ENCODE measurements at places on chromosomes 4 and X.

- DNase-seq, result no peak
These were observed 24.2 kb downstream of the FAM156A start for GRCh38 chrX:52933976-52934703.

DNA sequence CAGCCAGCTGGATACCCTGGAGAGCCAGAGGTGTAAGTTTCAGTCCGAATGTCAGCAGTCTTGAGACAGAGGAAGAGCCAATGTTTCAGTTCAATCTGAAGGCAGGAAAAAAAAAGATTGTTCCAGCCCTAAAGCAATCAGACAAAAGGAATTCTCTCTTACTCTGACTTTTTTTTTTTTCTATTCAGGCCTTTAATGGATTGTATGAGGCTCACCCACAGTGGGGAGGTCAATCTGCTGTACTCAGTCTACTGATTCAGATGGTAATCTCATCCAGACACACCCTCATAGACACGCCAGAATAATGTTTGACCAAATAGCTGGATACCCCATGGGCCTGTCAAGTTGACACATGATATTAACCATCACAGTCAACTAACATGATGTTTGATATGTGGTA lies 51.9 kb downstream of the TEX13A start:
- no peak for DNase-seq

GRCh38 chrX:29225670-29226069 lies 638.4 kb downstream of the IL1RAPL1 start:
- DNase-seq, result no peak

- no peak for DNase-seq
These were observed 21.7 kb upstream of the MND1 start for GRCh38 chr4:153322791-153323190.

DNA sequence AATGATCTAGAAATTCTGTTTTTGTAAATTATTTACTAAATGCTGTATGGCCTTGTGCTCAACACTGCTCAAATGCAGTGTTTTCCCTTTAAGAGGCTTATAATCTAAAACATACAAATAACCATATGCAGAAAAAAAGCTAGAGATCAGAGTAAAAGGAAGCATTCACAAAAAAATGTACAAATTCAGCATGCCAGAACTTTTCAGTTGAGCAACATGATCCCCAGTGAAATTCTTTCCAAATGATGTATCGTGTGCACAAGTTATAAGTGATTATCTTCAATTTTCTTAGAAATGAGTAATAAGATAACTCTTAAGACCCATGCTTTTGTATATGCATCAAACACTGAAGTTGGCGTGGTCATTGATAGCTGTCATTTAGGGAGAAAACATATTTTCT lies 5.0 kb downstream of the GPC3 start:
- no peak for DNase-seq

GRCh38 chr4:107261241-107261874 lies 225.2 kb upstream of the DKK2 start:
- DNase-seq, result no peak

GRCh38 chr4:28788929-28789490 lies 1928.4 kb downstream of the STIM2 start:
- DNase-seq, result no peak

GRCh38 chr4:118033148-118034052 lies 886 bp upstream of the NDST3 start:
- DNase-seq, result peak; percentile 61

- DNase-seq, result no peak
These were observed 62.5 kb upstream of the TMEM164 start for GRCh38 chrX:109940411-109940810.

- no peak for DNase-seq
These were observed 212.9 kb downstream of the NSUN7 start for GRCh38 chr4:40962551-40963180.

GRCh38 chrX:41241962-41242361 lies 92.0 kb upstream of the DDX3X start:
- no peak for DNase-seq

DNA sequence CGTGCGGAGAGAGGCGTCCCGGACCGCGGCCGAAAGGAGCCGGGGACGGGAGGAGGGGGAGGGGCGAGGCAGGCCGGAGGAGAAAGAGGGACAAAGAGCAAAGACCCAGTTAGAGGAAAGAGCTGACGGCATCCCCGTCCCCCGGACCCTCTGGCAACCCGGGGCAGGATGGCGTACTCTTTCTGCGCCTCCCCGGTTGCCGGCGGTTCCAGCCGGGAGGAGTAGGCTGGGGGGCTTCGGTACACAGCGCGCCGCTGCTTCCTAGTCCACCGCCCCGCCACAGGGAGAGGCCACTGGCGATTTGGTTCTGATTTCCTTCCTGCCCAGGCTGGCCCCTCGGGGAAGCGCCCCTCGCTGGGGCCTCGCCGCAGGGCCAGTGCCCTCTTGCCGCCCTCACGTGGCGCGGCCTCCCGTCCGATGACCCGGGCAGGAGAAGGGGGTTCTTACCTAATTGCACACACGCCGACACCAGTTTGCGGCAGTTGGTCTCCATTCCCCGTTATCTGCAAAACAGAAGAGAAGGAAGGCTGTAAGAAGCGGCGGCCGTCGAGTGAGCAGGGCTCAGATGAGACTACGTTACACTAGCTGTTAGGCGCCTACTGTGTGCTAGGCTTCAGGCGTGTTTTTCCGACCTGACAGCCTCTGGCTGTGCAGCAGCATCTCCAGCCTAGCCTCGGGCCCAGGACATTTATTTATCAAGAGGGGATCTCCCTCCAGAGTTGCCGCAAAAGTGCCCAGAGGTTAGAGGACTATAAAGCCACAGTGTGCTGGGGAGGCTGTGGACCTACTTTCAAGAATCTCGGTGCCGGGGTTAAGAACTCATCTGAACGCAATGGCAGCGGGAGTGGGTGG lies 9.9 kb upstream of the PITX2 start:
- DNase-seq, result peak; percentile 18

GRCh38 chrX:1592470-1593142 lies 1.2 kb downstream of the AKAP17A start:
- DNase-seq, result peak; percentile 19

- no peak for DNase-seq
These were observed 17.3 kb downstream of the HTRA3 start for GRCh38 chr4:8286719-8287342.

DNA sequence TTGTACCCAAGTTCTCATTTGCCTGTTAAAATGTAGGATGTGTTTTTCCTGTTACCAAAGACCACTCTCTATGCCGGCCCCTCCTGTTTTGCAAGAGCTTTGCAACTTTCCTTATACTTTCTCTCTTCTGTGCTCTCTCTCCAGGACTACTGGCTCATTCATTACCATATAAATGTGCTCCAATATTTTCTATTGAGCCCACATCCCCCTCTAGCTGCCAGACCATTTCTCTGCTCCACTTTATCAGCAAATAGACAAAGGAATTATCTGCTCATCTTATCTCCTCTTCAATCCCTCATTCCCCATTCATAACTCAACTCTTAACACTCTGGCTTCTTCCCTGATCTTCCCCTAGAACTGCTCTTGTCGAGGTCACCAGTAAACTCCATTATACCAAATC lies 33.6 kb downstream of the RPGR start:
- DNase-seq, result no peak

GRCh38 chr4:98555798-98556445 lies 102.5 kb downstream of the TSPAN5 start:
- DNase-seq, result no peak

DNA sequence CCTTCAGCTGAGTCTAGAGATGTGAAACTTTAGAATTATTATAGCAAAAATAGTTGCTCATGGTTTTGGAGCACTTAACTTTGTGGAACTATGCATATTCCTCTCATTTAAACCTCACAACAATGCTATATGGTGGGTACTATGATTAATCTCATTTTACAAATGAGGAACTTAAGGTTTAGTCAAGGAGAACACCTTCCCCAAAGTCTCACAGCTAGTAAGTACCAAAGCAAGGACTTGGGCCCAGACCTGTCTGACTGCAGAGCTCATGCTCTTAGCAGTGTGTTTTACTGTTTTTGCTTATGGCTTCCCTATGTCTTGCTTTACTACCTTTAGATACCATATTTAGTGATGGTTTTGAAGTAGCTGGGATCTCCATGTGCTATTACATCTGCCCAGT lies 5.1 kb downstream of the UBE2A start:
- no peak for DNase-seq

GRCh38 chr4:1055721-1056590 lies 44.5 kb downstream of the FGFRL1 start:
- no peak for DNase-seq

DNA sequence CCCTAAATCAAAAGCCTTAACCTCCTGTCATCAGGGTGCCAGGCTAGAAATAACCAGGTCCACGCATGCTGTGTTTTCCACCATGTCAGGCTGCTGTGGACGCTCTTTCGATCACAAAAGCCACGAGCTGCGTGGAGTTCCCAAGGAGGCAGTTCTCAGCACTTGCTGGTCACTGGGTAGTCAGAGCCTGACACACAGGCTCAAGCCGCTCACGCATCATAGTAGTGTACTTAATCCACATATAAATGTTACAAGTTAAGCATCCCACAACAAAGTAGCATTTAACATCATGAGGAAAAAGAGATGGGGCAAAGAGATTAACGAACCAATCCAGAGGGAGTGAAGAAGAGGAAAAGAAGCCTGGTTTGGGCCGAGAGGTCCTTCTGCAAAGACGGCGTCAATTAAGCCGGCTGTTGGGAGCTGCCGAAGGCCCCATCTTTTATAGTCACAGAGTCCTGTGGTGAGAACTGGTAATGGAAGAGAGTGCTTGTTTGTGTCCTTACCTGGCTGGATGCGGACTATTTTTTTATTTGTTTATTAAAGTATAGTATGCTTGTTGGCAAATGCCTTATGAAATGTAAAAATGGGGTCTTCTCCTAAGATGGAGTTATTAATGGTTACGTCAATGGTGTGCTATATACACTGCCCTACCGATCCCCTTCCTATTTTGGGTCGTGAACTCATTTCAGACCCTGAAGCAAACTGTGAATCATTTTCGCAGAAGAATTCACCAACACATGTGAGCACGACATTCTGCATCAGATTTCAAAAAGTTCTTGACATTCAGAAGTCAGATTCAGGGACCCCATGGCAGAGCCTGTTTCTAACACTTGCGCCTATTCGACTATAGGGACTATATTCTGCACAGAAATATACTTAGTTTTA lies 675 bp downstream of the PRIMPOL start:
- DNase-seq, result peak; percentile 11

DNA sequence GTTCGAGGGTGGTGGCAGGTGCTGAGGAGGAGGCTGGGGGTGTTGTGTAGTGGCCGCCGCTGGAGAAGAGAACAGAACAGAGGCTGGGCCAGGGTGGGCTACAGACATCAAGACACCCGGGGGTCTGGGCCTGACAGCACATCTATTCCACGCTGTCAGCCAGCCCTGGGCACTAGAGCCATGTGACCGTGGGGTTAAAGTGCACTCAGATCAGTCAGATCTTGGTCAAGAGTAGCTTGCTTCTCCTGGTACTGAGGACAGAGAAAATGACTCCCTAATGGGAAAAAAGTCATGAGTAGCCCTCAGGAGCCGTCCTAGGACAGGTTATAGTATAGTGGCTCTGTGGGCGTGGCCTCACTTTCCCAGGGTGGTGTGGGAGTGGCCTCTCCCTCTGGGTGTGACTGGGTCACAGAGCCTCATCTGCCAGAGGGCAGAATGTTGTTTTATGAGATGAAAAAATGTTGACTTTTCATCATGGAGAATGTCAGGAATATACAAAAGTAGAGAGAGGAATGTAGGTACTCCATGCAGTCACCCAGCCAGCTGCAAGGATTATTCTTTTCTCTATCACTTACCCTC lies 19.4 kb downstream of the TRMT44 start:
- DNase-seq, result no peak

- DNase-seq, result no peak
These were observed 836 bp upstream of the PSAPL1 start for GRCh38 chr4:7435471-7436061.

DNA sequence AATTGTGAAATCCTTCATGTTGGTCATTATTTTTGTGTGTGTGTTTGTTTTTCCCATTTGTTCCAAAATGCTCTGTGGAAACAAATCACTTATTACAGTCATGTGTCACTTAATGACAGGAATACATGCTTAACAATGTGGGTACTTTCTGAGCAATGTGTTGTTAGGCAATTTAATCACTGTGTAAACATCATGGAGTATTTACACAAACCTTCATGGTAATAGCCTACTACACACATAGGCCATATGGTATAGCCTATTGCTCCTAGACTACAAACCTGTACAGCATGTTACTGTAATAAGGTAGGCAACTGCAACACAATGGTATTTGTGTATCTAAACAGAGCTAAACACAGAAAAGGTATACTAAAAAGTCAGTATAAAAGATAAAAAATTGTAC lies 388.9 kb upstream of the PPP1R2C start:
- DNase-seq, result no peak

GRCh38 chrX:126124721-126125120 lies 41.4 kb downstream of the DCAF12L2 start:
- DNase-seq, result no peak

DNA sequence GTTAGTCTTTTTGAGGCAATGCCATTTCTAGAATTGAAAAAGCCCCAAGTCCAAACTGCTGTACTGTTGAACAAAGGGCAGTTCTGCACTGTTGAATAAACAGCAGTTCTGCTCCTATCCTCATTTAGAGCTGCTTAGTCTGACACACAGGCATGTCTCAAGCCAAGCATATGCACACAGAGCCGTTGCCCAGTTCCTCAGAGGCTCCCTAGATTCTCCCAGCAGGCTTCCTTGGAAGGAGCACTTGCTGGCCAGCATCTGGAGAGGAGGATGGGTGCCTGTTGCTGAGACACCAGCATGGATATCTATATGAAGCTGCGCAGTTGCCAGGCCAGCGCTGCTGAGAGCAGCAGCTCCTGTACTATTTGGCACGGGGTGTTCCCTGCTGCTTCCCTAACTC lies 138.3 kb upstream of the USP38 start:
- no peak for DNase-seq

DNA sequence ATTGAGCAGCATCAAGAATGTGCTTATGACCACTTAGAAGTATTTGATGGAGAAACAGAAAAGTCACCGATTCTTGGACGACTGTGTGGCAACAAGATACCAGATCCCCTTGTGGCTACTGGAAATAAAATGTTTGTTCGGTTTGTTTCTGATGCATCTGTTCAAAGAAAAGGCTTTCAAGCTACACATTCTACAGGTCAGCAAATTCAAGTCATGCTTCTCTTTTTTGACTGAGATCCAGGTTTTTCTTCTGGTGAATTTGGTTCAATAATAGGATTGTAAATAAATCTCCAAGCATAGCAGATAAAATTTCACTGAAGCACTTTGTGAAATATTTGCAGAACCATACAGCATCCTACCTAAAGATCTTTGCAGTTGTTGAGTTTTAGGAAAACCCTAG lies 218.1 kb downstream of the TLL1 start:
- no peak for DNase-seq

DNA sequence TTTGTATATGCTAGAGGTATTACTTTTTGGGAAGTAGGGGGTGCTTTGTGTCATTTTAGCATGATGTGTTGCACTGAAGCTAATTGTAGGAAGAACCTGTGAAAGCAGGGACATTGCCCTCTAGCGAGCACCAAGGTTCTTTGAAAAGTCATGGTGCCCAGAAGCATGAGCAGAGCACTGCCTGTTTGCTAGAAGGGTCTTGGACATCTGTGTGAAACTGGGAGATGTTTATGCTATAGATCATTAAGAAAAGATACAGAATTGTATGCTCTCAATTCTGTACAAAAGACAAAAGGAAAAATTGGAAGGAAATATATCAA lies 14.7 kb downstream of the GRPR start:
- no peak for DNase-seq
